Nucleus accumbens (tissue), 56 donors: ENCODE measurements at places on chromosomes 12 and 14.

DNA sequence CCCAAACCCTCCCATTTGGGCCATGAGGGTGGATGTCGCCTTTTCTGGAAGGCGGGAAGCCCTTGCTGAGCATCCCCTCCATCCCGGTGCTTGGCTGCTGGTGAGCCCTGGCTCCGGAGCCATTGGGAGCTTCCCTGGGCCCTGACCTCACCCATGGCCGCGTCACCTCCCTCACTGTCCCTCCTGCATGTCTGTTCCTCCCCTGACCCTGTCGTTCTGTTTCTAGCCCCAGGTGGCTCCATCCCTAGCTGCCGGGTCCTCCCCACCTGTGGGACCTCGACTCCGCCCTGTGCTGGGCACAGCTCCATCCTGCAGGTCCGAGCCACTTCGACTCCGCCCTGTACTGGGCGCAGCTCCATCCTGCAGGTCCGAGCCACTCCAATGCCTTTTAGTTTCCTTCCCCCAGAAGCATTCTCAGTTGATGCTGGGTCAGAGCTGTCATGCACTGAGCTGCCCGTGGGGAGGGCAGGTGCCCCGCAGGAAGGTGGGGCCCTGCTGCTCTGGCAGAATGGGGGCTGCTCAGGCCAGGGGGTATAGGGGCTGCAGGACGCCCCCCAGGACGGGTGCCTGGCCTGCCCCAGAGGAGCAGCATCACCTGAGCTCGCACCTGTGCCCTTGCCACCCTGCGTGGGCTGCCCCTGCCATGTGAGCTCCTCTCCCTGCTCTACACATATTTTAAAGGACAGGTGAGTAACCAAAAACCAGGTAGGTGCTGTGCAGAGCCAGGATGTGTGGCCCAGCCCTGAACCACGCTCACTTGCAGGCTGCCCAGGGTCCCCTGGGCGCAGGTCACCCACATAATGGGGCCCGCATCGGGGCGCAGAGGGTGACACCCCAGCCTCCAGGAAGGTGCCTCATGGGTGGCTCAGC lies 19.0 kb downstream of the NOC4L start:
- DNase-seq: no peak

DNA sequence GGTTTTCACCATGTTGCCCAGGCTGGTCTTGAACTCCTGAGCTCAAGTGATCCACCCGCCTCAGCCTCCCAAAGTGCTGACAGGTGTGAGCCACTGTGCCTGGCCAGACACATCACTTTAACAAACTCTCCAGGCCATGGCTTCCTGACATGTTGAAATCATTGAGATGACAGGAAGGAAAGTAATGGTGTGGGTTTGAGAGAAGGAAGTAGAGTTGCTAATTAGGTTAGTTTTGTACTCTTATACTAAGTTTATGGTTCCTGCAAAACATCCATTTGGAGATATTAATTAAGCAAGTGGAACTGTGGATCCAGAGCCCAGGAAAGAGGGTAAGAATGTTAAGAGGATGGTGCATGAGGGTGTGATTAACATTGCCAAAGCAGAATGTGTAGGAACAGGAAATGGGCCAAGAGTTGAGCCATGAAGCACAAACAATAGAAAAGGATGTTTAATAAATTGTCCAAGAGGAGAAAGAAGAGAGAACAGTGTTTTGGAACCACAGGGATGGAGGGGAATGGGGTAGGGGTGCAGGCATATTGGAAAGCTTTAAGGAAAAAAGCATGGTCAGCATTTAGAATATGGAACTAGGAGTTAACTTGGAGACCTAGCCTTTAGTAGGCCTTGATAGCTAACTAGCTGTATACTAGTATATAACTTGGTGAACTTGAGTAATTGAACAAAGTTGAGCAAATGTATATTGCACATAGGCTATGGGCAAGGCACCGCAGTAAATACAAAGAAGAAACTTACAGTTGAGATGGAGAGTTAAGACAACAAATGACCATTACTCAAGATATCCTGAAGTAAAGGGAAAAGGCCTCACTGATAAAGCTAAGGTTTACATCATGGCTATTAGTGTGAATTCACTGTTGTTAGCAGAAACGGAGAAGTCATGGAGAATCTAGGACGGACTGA lies 91.3 kb upstream of the DNM1L start:
- DNase-seq: no peak

- no peak for DNase-seq
Measured at GRCh38 chr12:85951823-85952222, 77.7 kb downstream of the NTS start.

- no peak for DNase-seq
Measured at GRCh38 chr14:95855606-95856005, 21.0 kb upstream of the TUNAR start.

- DNase-seq: no peak
Measured at GRCh38 chr14:103905842-103906456, 22.3 kb upstream of the TDRD9 start.
